Inflammatory macrophage treated with lipopolysaccharide for 4 hours (primary cell): ENCODE measurements at places on chromosomes 11 and 22.

- DNase-seq = no peak
These were observed 11.7 kb upstream of the LTO1 start for GRCh38 chr11:69686856-69687255.

- peak; percentile 78 for DNase-seq
These were observed 83.8 kb upstream of the KCNQ1OT1 start for GRCh38 chr11:2783536-2784082.

DNA sequence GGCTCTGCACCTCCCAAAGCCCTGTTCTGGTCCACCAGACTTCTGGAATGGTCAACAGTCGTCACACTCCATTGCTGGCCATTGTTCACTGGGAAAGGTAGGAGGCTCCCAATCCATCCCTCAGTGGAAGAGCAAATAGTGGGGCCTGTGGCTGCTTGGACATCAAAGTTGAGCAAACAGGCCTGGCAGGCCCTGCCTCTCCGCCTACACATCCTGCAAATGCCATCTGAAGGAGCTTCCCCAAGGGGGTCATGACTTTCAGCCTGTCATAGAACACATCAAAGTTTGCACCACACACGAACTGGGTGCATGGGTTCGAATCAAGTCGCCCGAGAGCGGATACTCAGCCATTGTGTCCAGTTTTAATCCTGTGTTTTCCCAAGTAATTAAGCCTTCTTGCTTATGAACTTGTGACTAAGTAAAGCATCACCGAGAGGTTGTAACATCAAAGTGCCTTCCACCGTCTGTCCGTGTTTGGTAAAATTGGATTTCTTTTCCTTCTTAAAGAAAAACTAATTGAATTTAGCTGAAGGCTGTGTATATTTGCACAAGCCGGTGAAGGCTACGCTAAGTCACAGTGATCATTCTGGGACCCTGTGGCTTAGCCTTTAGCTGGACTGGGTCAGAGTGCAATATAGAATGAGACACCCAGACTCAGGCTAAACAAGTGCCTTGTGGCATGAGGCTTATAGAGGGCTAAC is 36.1 kb downstream of the CLPB start:
- peak; percentile 35 for DNase-seq

- no peak for DNase-seq
These were observed 49.3 kb downstream of the ATXN10 start for GRCh38 chr22:45720839-45721378.

GRCh38 chr11:64879244-64879900 is 951 bp upstream of the EHD1 start:
- peak; percentile 98 for DNase-seq

- DNase-seq = no peak
These were observed 231.3 kb downstream of the CADM1 start for GRCh38 chr11:115272925-115273324.

DNA sequence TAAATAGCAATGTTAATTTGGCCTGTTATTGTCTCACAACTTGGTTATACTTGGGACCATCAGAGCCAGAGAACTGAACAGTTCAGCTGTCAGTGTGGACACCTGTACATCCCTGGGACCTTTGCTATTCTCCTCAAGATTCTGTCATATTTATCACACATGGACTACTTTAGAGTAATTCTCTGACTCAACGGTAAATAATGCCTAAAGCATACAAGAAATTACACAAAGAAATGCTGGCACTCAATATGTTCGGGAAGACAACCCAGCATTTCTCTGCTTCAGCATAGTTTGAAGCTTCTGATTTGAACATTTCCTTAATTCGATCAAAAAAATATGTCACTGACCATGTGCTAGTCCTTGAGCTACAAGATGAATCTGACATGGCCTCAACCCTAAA is 34.6 kb upstream of the MMP13 start:
- DNase-seq = no peak

DNA sequence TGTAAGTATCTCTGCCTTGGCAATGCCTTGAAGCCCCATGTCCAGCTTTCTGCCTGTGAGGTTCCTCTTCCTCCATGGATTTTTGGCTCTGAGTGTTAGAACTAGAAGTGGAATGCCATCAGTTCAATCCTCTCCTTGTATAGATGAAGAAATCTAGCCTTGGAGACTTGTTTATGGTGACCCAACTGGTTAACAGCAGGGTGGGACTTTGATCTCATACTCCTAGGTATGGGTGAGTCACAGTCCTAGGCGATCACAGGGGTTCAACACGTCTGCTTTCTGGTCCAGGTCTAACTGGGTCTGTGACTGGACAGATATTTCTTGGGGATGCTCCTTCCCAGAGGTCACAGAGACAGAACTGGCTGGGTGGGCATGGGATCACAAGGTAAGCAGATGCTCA is 9.2 kb upstream of the MTFP1 start:
- no peak for DNase-seq

GRCh38 chr22:37331034-37331428 is 48.7 kb downstream of the CYTH4 start:
- DNase-seq = no peak

DNA sequence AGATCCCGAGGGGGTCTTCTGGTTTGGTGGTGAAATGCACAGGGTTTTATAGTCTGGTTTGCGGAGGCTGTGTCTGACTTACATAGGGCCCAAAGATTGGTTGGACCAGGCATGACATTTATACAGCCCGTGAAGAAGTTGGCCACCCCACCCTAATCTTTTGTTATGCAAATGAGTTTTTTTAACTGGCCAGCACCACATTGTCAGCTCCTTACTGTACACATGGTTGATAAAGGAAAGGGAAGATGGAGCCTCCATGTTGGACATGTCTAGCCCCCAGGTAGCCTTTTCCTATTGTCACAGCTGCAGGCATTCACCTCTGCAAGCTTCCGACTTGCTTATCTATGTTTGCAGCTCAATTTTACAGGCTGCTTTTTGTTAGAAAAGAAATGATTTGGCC is 70.1 kb downstream of the WT1 start:
- DNase-seq = no peak

GRCh38 chr11:17333799-17334586 is 17.6 kb upstream of the NCR3LG1 start:
- no peak for DNase-seq

- DNase-seq = peak; percentile 86
These were observed 216.6 kb upstream of the NARS2 start for GRCh38 chr11:78791254-78791653.

- DNase-seq = peak; percentile 81
These were observed 2.6 kb upstream of the TCIRG1 start for GRCh38 chr11:68036141-68036716.

DNA sequence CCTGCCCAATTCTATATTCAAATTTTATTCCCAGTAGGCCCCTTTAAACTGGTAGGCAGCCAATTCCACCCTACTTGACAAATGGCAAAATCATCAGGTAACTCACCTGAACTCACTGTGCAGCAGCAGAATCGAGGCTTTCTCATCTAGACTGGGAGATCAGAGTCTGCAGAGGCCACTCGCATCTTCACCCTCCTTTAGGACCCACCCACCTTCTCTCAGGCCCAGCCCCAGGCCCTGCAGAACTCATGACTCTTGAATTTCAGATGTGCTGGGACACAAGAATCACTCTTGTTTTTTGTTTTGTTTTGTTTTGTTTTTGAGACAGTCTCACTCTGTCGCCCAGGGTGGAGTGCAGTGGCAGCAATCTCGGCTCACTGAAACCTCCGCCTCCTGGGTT is 38.8 kb downstream of the MICAL3 start:
- no peak for DNase-seq

DNA sequence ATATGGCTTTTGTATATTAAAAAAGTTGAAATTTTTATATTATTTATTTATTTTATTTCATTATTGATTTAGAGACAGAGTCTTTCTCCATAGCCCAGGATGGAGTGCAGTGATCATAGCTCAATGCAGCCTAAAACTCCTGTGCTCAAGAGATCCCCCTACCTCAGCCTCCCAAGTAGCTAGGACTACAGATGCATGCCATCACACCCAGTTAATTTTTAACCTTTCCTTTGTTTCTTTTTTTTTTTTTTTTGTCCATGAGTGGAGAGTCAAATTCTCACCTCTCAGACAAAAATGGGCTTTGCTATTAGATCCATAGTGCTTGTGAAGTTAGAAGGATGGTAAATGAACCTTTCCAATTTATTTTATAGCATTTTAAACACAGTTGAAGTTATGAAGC is 182.5 kb downstream of the SOX6 start:
- no peak for DNase-seq

DNA sequence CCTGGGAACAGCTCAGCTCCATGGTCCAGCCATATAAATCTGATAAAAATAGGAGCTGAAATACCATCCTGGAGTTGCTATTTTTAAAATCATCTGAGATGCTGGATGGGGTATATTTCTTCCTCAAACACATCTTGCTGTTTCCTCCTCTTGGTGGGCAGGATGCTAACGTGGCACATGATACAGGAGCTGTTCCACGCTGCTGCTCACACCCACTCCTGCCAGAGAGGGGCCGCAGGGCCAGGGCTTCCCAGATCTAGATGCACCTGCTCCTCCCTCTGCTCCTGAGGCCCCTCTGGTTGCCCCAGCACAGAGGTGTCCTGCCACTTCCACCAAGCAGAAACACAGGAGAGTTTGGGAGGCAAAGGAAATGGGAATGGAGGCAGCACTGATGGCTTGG is 3.3 kb upstream of the ST3GAL4 start:
- no peak for DNase-seq

DNA sequence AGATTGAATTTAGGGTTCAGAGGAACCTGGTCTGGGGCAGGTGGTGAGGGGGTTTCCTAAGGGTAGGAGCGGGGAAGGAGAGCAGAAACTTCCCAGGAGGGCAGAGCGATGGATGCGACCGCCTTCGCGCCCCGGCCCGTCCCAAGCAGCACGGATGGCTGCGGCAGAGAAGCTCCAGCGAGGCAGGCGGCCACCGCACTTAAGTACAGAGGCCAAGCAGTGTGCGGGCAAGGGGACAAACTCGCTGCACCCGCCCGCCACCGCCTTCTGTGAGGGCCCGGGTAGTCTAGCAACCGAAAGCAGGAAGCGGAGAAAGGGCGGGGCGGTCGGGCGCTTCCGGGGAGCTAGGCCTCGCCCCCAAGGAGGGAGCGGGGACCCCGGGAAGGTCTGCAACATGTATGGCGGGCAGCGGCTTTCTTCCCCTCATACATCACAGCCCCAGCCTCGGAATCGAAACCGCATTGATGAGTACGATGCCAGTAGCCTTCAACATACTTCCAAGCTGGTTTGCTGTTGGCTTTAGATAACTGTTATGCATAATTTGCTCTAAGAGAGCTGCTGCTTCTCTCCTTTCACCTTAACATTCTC is at the start of gene AGBL2:
TSS of gene AGBL2 (minus strand) at position 288 of the 588 bp plus-strand sequence. CDS start 719 bp downstream, outside the sequence.
- peak; percentile 79 for DNase-seq

DNA sequence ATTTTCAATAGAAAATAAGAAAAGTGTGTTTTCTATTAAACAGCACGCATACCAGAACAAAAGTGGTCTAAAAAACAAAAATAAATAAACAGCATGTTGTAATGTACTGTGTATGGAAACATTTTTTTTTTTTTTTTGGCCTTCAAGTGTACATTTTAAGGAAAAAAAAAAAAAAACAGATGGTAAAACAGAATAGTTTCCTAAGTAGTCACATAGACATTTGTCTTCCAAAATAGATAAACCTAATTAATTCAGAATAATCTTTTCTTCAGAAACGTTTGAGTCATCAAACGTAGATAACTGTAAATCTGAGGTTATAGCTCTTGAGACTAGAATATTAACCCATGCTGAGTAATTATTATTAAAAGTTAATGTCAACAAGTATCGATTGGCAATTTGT is 396 bp upstream of the CFAP300 start:
- DNase-seq = no peak

DNA sequence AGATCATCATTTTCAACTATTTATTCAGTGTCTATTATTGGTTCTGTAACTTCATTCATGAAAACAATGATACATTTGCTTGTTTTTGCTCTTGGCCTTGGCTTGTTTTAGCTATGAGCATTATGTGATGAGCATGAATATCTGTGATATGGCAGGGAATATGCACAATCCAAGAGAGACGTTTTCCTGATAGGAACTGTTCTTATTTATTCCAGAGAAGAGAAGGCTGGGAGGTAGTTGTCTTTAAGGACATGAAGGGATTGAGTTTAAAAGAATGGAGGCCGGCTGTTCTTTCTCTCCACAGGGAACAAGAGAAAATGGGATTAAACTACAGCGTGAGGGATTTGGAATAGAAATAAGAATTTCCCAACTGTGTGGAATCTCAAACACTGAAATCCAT is 30.3 kb downstream of the BLID start:
- no peak for DNase-seq

- no peak for DNase-seq
These were observed 31.5 kb downstream of the TSG101 start for GRCh38 chr11:18495271-18495670.

GRCh38 chr11:125621995-125622394 is 3.0 kb upstream of the CHEK1 start:
- DNase-seq = no peak

DNA sequence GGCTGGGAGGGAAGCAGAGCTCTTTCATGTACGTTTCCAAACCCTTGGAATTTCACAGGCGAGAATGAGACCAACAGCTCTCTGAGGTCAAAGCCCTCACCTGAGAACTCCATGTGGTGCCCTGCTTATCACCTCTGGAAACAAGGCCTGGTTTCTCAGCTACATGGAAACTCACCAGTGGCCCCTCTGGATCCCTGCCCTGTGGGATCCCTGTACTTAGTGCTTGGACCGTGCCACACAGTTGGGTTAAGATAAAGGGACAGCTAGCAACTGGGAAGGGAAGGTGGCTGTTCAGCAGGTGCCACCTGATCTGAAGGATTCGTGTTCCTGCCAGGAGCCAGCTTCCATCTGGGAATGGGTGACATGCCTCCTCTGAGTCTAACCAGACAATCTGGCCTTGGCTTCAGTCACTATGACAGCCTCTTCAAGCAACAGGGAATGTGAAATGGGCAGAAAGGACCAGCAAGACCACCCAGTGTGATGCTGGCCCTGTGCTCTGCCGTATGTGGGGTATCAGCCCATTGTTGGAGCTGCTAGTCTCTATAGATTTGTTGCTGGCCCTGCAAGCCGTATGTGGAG is 54.3 kb upstream of the BID start:
- DNase-seq = no peak

DNA sequence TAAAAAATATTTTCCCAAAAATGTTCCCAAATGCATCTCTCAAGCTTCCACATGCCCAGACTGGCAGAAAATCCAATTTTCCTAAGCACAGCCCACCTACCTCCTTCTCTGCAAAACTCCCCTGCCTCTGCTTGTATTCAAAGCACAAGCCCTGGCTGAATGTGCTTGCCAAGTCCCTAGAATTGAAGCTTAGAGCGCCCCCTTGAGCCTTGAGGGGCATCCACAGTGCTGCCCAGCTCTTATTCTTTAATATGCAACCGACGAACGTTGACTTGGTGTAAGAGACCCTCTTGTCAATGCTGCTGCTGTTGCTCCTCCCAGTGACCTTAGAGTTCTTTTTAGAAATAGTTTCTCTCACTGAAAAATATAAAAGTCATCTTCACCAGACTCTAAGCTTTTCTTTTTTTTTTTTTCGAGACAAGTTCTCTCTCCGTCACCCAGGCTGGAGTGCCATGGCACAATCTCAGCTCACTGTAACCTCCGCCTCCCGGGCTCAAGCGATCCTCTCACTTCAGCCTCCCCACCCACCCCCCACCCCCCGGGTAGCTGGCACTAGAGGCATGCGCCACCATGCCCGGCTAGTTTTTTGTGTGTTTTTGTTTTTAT is 63.5 kb upstream of the CAPRIN1 start:
- DNase-seq = peak; percentile 87
